ENCODE measurements at places on chromosomes 6 and 20.

DNA sequence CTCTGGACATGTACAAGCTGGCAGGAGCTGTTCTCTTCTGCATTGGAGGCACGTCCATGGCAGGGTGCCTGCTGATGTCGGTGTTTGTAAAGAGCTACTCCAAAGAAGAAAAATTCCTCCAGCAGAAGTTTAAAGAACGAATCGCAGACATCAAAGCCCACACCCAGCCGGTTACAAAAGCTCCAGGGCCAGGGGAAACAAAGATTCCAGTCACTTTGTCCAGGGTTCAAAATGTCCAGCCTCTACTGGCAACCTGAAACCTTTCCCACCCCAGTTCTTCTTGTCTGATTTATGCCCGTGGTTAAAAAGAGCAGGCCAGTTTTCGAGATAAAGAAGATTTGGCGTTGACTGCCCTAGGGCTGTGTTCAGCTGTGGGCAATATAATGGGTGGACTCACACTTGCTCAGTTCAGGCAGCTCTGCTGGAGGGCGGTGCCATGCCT lies 19.7 kb downstream of the NRSN1 start:
- no peak for DNase-seq

GRCh38 chr6:46012834-46013233 lies 2.8 kb downstream of the CLIC5 start:
- DNase-seq, result no peak

DNA sequence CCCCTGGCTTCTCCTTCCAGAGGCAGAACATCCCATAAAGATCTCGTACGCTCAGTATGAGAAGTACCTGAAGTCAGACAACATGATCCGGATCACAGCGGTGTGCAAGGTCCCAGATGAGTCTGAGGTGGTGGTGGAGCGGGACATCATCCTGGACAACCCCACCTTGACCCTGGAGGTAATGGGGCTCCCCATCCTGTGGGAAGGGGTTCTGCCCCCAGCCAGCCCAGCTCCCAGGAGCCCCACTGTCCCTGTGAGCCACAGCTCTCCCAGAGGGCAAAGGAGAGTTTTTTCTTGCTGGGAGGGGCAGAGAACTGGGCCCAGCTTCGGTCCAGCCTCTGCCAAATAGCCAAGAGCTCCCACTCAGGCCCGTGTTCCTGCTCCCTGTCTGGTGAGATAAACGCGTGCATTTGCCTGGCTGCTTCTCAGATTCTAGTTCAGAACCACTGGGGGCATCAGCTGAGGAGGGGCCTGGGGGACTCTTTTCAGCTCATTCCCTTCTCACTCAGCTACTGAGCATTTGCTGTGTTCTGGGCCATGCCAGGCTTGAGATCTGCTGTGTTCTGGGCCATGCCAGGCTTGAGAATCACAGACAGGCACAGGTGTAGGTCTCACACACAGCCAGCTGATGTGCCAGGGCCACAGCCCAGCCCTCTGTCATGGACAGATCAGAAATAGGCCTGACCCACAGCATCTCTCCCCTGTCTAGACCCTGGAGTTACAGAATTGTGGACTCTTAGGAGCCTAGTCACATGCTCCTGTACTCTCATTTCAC lies 39.5 kb downstream of the TGM3 start:
- no peak for DNase-seq

GRCh38 chr6:5617179-5617578 lies 355.9 kb downstream of the FARS2 start:
- no peak for DNase-seq

GRCh38 chr20:25867776-25868649 lies 171.4 kb upstream of the ZNF337 start:
- no peak for DNase-seq

GRCh38 chr6:40386200-40386599 lies 201.0 kb downstream of the LRFN2 start:
- peak; percentile 5 for DNase-seq

- DNase-seq, result no peak
Observed at GRCh38 chr6:13294499-13295069, 33.8 kb downstream of the TBC1D7 start.

DNA sequence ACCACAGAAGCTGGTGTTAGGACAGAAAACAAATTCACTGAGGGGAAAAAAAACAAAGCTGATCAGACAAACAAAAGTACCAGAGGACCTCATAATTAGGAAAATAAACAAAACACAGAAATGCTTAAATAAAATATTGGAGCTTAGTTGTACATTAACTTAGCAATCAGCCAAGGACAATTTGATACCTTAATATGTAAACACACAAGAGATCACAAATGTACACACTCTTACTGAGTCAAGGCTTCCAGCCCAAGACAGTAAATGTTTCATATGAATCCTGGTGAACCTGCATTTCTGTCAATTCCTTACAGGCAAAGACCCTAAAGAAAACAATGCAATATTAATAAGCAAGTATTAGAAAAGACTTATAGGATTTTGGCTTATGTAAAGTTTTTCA lies 62.0 kb upstream of the SPTLC3 start:
- no peak for DNase-seq

GRCh38 chr20:829551-829950 lies 4.0 kb upstream of the FAM110A start:
- DNase-seq, result no peak

DNA sequence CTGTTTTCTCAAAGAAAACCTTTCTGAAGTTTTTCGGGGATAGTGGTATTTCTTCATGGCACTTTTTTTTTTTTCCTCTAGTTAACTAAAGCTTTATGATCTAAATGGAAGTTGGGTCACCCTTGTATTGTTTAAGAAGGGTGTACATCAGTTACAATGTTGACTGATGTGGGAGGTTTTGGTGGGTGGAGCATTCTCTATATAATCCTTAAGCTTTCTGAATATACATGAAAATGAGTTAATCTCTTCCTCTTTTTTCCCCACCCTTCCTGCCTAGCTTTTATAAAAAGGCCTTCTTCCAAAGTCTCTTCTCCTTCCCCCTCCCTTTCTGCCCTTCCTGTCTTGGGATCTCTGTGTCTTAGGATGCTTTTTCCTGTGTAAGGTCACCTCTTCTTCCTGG lies 47.2 kb downstream of the DHX35 start:
- no peak for DNase-seq

- DNase-seq, result peak; percentile 29
Observed at GRCh38 chr6:117448011-117448410, 22.3 kb upstream of the ROS1 start.

DNA sequence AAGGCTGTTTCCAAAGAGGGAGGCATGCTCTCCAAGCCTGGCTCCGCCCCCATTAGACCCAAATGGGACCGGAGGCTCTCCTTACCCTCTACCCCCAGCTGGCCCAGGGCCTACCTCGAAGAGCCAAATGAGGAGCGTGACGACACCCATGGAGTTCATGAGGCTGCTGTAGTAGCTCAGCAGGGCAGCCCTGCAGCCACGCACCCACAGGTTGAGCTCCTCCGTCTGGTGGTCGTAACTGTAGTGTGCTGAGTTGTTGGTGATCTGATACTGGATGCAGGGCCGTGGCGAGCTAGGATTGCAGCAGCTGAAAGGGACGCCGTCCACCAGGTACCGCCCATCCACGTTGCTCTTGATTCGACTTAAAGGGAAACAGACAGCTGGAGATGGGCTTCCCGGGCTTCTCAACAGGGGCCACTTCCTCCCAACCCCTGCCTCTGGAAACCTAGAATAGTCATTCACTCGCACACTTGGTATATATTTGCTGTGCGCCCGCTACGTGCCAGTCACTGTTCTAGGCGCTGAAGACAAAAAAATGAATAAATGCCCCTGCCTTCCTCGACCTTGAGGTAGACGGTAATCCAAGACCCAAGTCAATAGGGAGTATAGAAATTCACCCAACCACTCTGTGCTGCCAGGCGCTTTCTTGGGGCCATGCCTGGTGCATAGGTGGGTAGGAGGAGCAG lies 18.0 kb downstream of the PRPH2 start:
- DNase-seq, result no peak

DNA sequence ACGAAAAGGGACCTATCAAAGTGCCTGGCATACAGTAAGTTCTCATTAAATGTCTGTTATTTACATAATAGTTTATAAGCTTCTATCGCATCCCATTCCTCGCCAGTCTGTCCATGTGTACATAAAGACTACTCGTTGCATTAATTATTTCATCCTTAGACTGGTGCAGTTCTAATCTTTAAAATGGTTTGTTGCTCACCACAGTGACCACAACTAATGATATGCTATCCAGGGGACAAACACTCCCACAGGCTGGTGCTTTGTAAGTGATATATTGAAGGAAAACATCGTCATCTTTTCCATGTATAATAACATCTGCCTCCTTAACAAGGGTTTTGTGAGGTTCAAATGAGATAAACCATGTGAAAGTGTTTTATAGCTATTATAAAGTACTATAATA lies 39.0 kb upstream of the HBS1L start:
- no peak for DNase-seq

DNA sequence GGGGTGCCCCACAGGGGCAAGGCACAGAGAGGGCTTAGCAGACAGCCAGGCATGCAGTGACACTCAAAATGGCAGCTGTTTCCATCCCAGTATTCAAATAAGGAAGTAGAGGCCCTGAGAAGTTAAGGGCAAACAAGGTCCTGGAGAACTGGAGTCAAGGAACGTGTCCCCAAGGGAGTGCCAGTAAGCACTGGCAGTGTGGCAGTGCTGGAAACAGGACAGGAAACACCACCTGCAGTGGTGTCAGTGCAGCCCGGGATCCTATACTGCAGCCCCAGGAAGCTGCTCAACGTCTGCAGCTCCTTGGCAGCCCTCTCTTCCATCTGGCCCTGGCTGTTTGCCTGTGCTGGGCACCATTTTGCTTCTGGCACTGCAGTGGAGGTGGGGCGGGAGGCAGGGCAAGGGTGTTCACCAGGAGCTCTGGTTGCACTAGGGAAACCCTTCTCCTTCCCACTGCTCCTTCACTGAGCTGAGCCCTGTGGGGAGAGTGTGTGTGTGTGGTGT lies 56.3 kb downstream of the EDN3 start:
- no peak for DNase-seq

DNA sequence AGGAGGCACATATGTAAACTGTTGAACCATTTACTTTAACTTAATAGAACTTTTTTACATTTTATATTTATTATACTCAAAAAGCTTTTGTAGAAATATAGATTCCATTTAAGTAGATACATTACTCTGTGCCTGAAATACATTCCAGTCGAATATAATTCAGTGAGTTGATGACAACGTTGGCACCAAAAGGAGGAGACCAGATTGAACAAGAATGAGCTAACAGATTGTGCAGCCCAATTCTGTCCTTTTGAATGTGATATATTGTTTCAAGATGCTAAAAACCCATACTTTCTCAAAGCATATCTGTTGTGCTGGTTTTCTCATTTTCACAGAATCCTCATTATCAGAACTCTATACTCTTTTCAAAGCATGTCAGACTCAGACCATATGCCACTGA lies 147.4 kb upstream of the SIM1 start:
- DNase-seq, result no peak

- DNase-seq, result peak; percentile 68
Observed at GRCh38 chr6:43695215-43695966, 7.8 kb upstream of the MRPS18A start.

Measured in WERI-Rb-1 (cell line).